ENCODE measurements at places on chromosomes 2 and 18.

- no peak for DNase-seq
Measured at GRCh38 chr2:224359569-224359968, 42.3 kb downstream of the FAM124B start.

- no peak for DNase-seq
Measured at GRCh38 chr2:232200195-232200594, 178.4 kb upstream of the ALPP start.

GRCh38 chr2:18950361-18950851 is 361.0 kb upstream of the NT5C1B start:
- DNase-seq, result no peak

DNA sequence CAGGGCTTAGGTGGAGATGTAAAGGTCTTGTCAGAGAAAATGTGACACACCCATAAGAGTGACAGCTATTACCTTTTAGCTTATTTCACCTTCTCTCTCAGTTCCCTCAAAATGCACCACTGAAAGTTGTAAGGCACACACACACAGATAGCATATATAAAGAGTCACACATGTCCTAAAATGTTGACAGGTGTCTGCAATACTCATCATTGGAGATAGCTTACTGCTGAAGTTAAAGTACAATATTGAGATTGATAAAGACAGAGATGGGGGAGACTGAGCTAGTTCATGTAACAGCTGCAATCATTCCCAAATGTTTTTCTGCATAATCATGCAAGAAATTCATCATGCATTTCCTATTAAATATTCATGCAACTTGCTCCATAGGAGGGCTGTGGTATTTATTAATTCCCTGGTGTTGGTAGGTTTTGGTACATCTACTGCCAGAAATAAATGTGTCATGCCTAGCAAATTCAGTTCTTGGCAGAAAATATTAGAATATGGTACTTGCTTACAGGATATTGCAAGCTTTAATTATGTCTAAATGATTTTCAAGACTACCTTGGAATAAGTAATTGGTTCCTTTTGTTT is 118.8 kb upstream of the RBMS1 start:
- no peak for DNase-seq

DNA sequence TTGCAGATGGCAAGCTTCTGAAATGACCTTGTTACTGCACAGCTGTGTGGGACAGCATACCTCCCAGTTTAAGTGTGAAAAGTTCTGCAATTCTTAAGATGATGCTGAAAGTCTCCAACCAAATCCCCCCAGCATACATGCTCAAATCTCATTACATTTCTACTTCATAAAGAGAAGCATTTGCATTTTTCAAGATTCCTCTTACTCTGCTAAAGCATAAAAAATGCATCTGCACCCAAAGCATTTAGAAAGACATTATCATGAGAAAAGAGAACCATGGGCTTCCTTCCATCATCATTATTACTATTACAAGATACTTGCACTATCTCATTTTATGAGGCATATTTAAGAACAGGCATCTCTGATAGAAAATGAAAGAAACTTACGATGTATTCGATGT is 236.9 kb upstream of the REV1 start:
- no peak for DNase-seq

GRCh38 chr2:197888321-197888720 is 83.9 kb downstream of the PLCL1 start:
- DNase-seq, result no peak

DNA sequence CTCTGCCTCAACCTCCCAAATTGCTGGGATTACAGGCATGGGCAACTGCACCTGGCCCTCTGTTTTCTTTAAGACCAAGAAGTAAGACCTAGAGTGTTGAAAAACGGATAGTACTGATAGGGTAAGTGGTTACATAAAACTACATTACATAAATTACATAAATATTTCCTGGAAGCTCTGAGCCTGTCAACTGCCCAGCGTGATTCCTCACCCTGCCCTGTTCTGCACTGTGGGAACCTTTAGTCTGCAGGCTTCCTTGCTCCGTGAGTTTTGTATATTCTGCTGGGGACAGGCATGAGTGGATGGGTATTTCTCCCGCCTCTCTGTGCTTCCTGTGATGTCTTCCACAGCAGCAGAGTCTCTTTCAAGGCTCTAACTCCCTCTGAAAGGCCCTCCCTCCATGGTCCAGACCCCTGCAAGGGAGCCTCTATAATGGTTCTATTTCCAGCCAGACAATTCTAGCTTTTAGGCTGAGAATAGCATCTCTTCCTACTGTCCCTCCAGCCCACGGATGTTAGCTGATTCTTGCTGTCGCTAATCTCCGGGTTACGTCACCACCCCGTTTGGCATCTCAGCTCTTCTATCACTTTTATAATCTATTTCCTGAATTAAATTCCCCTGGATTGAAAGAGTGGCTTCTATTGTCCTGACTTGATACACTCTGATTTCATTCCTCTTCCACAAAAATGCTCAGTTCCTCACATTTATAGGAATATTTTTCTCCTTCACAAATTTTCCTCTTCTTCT is 49.5 kb upstream of the PLEKHM3 start:
- DNase-seq, result no peak

GRCh38 chr2:30729031-30729430 is 78.2 kb downstream of the CAPN13 start:
- DNase-seq, result no peak

DNA sequence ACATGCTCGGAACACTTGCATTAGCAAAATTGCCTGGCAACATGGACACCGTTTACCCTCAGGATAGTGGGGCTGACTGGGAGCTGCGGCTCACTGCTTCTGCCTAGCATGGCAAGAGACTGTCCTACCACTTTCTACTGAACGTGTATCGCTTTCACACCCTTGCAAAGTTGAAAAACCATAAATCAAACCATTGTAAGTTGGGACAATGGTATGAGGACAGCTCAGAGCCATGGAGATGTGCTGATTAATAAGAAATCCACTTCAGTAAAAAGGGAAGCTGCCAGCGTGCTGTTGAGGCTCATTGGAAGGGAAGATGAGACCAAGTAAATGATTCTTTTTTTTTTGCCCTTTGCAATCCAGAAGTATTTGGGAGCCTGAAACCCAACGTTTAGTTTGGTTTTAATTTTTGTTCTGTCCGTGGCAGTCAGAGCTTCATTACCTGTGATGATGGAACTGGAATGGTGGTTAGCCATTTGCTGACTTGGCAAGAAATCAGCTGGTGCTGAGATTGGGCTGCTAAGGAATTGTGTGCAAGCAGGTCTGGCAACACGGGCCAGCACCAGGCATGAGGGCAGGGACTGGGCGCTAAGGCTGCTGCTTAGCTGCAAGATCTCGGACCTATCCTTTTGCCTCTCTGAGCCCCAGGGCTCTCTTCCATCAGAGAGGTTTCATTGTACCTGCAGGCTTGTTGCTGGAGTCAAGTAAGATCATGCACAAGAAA is 75.5 kb upstream of the HS6ST1 start:
- no peak for DNase-seq

DNA sequence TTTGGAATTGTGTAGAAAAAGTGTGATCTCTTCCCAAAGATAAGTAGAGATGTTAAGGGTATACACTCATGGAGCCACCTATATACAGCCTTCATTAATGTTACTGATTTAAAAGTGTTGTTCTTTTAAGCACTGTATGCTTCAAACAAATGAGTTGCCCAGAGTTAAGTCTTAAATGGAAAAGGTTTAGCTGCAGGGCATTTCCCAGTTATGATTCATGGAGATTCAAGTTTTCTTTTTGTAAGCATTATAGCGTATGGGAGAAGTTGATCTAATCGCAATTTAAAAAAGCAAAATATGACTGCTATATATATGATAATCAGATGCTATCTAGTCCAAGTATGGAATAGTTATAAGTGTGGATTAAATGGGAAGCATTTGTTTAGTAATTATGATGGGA is 4.8 kb downstream of the PDK1 start:
- DNase-seq, result no peak

DNA sequence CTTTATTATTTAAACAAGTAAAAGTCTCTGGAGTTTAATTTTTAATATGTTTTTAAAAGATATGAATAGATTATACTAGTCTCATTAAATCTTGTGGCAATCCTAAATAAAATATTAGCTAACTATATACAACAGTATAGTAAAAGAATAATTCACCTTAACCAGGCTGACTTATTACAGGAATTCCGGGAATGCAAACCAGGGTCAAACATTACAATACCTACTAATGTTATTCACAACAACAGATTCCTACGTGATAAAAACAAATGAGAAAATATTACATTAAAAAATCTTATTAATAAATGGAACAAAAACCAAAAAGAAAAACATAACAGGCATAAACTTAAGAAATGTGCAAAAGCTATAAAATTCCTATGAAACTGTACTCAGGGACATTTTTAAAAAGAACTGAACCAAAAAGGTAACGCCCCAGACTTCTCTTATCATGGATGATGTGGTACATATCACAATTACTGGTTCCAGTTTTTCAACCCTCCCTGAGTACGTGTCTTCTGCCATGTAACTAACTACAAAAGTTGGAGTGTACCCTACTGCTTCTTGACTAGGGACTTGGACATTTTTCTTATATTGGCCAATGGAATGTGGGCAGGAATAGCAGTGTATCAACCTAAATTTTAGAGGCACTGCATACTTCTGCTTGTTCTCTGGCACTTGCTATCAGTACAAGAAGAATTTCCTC is 20.2 kb downstream of the TTC21B start:
- no peak for DNase-seq

GRCh38 chr2:63486861-63487290 is 101.4 kb downstream of the WDPCP start:
- DNase-seq, result no peak

DNA sequence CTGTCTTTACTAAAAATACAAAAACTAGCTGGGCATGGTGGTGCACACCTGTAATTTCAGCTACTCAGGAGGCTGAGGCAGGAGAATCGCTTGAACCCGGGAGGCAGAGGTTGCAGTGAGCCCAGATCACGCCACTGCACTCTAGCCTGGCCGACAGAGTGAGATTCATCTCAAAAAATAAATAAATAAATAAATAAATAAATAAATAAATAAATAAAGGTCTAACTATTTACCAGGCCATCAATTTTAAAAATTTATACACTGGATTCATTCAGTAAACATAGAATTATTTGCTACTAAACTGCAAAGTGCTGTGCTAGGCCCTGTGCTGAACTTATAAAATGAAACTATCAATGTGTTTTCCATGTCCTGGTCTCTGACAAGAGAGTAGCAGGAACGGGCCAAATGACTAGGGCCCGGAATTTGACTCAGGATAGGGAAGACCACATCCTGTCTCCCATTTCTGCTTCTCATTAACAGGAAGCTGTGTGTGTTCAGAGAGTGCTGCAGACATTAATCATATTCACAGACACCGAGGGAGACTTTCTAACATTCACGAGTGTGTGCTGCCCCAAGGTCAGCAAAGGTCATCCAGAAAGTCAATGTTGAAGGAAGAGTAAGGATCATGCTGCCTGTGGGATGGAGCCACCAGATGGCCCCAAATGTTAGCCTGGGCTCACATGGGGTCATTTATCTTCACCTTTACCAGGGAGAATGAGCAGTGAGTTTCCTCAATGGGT is 95.8 kb downstream of the SPP2 start:
- no peak for DNase-seq

GRCh38 chr2:17658251-17658843 is 95.3 kb downstream of the SMC6 start:
- no peak for DNase-seq

DNA sequence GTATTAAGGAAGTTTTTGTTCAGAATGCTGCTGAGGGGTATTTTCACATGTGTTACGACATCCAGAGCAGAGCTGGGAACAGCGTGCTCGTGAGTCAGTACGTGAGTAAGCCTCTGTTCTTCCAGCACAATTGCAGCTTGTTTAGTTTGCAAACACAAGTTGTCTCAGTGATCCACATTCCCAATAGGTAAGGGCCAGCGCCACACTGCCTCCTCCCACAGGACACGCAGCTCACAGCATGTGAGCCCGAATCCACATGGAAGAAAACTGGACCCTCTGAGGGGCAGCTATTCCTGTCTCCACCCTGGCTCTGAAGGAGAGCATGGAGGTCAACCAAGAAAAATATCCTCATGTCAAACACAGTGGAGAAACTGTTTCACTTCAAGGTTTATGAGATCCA is 173.9 kb upstream of the PID1 start:
- DNase-seq, result no peak

DNA sequence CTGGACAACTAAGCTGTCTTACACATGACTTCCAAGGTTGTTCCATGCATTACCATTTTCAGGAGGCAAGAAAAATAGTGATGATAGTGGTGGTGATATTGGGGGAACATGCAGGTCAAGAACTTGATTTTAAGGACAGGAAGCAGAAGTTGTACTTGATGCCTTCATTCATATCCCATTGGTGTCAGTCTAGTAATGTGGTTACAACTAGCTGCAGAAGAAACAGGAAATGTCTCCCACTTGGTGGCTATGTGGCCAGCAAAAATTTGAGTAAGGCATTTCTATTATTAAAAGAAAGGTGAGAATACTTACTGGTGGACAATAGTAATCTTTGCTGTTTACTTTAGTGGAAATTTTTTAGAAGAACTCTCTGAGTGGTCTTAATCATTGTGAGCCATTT is 103.4 kb downstream of the ALMS1 start:
- DNase-seq, result no peak

GRCh38 chr2:21404827-21405625 is 281.3 kb downstream of the TDRD15 start:
- DNase-seq, result no peak

DNA sequence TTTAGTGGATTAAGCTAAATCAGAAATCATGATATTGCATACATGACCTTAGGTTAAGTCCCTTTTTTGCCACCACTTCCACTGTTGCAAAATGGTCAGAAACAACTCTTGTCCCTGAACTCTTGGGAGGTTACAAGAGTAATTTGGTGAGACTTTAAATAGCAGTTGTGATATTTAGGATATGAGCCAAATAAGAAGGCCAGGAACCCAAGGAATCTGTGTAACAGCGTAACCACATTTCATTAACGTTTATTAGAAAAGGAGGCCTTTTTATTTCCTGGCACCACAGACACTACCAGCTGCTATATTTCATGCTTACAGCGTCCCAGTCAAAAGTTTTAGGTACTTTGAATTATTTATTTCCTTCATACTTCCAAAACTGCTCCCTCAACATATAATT is 268.0 kb downstream of the GPD2 start:
- no peak for DNase-seq

DNA sequence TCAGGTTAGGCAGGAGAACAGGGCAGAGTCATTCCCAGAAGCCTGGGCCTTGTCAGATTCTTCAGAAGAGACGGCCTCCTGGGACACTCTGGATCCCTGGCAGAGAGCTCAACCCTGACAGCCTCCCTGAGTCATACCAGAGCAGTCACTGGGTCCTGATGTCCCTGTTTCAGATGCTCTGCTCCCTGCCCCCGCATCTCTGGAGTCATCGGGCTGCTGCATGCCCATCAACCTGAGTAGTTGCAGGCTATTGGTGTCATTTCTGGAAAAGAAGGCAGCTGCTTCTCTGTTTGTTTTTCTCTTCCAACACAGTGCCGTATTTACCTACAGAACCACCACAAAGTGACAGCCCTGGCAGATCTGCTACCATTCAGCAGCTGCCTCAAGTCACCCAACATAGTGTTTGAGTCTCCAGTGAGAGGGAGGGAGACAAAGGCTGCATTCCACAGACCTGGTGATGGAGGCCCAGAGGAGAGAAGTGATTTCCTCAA is 145.1 kb downstream of the B3GNT2 start:
- DNase-seq, result no peak

Data from activated naive CD4-positive, alpha-beta T cell (primary cell).